Stimulated activated CD4-positive, alpha-beta T cell treated with anti-CD3 and anti-CD28 coated beads, Interleukin-12 subunit alpha, Interleukin-12 subunit beta, amount 100 ng/mL, for 24 hours (primary cell): ENCODE measurements at places on chromosomes 11 and 22.

DNA sequence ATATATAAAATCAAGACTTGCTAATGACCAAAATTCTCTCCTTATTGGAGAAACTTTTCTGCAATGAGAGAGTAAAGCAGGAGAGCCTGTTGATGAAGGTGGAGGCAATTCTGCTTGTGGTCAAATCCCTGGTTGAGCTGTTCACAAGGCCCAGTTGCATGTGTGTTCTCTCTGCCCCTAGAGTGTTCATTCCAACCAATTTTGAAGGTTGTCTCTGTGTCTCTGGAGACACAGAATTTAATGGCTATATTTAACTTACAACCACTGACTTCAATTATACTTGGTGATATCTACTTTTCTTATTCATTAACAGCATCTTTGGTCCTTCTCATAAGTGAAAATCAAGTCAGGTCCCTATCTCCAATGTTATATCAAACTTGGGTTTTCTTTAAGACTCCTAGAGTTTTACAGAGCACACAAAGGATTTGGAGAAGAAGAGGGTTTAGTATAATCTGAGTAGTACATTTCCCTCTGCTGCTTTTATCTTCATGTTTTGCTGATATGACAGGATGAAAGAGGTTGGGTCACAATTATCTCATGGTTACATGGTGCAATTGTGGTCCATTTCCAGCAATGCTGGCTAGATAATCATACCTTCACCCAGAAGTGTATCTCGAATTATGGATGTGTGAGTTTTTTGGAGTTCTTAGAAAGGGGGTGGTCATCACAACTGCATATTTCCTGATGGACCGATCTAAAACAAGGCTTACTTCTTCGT is 4.0 kb downstream of the OOSP4A start:
- no peak for DNase-seq

DNA sequence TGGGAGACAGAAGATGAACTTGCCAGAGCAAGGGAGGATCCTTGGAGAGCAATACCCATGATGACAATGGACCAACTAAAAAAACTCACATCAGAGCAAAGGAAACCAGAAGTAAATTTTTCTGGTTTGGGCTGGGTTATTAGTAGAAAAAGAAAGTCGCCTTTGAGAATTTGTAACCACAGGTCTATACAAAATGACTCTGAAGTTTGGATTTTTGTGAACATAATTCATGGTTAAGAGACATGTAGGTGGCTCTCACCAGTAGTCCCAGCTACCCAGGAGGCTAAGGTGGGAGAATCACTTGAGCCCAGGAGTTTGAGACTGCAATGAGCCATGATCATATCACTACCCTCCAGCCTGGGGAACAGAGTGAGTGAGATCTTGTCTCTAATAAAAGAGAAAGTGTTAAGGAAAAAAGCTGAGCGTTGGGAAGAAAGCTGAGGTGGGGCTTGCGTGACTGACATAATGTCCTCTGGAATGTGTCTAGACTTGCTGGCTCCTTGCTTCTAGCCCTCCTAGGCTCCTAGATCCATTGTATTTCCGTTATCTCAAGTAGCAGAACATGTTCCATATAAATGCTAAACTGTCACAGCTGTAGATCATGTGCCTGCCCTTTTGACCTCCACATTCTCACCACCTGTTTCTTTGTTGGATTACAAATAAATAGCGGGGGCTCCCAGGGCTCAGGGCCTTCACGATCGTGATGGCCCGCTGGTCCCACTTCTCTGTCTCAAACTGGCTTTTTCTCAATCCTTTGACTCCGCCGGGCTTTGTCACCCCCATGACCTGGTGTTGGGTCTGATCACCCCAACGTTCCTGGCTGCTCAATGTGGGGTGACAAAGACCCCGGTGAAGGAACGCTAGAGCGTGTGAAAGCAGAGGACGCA is 56.2 kb upstream of the SC5D start:
- no peak for DNase-seq

- no peak for DNase-seq
Observed at GRCh38 chr11:383431-383830, 10.6 kb upstream of the PKP3 start.

DNA sequence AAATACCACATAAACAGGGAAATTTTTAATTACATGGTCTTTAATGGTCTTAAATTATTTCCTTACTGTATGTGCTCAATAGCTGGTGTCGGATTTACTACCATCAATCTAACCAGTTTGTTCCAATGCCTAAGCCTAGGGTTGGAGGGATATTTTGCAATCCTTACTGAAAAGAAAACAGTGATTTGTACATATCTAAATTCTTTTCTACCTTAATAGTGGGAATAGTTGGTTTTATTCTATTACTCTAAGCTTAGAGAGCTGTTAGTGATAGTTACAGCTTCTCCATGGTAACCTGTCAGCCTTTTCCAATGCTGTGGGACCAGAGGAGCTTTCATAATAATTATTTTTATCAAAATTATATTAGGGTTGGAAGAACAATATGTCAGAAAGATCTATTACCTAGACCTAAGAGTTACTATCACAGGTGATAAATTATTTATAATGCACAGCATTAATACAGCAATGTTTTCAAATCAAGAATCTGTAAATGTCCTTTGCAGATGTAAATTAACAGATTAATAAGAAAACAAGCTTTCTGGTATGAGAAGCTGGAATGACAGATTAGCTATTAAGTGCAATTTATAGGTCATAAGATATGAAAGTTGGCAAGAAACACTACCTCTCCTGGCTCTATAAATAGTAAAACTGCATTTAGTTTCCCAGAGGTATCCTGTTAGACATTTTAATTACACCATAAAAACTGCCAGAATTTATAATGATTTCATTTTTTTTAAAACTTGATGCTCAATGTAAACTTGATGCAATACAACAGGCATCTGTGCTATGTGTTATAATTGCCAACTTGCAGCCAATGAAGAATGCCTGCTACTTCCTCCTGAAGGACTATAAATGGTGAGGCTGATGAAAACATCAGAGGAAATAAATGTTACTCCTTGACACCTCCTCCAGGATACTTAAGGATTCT is 262.0 kb upstream of the PITPNB start:
- DNase-seq, result no peak

DNA sequence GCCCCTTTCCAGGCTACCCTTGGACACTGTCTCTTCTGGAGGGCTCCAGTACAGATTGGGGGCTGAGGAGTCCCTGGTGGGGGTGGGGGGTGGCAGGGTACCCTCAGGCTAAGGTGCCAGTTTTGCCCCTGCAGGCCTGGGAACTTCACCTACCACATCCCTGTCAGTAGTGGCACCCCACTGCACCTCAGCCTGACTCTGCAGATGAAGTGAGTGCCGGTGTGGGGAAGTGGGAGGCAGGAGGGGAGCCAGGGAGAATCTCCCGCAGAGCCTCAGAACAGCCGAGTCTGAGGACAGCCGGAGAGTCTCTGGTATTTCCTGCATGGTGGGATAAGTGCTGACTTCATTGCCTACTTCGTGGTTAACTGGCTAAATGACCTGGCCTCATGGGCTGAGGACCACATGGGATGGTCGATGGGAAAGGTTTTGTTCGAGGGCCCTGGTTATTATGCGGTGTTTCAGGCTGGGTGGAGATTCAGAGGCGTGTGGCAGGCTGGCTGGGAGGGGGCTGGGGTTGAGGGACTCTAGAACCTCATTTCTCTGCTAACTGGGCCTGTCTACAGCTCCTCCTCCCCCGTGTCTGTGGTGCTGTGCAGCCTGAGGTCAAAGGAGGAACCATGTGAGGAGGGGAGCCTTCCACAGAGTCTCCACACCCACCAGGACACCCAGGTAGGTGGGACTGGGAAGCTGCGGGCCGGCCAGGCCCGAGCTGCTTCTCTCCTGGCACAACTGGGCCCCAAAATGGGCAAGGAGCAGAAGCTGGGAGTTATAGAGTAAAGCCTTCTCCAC is 8.5 kb downstream of the TMEM258 start:
- no peak for DNase-seq

GRCh38 chr11:117189191-117189940 is 9.8 kb upstream of the TAGLN start:
- DNase-seq, result no peak

- no peak for DNase-seq
Observed at GRCh38 chr11:118916842-118917388, 8.8 kb downstream of the BCL9L start.

GRCh38 chr11:57568330-57568766 is 876 bp upstream of the UBE2L6 start:
- peak; percentile 76 for DNase-seq

DNA sequence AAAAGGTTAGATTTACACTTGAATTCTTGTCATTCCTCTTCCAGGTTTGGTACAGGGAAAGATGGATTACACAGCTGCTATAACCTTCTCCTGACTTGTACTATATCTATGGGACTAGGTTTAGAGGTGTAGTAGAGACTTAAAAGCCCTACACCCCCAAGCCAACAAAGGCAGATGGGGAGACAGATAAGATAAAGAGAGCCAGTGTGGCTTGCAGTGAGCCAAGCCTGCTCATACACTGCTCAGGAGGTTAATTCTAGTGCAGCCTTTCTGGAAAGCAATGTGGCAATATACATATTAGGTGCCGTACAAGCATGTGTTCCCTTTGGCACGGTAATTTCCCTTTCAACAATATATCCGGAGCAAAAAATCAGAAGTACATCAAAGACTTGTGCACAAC is 10.8 kb downstream of the SIK3 start:
- no peak for DNase-seq

- no peak for DNase-seq
Observed at GRCh38 chr22:45337536-45337935, 27.8 kb downstream of the FAM118A start.
